ENCODE measurements at places on chromosomes 5 and 9.

DNA sequence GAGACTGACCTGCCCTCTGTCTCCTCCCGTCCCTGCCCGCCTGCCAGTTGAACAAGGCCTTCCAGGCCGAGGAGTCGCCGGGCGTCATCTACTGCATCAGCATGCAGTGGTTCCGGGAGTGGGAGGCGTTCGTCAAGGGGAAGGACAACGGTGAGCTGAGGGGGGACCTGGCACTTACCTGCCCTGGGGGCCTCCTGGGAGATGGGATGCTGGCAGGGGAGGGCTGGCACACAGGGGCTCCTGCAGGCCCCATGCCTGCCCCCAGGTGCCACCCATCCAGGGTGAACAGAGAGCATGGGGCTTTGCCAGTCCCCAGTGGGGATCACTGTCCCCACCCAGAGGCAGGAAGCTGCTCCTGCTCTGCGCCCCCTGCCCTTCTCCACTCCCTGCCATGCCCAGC lies 43.0 kb downstream of the USP20 start:
- DNase-seq = no peak

DNA sequence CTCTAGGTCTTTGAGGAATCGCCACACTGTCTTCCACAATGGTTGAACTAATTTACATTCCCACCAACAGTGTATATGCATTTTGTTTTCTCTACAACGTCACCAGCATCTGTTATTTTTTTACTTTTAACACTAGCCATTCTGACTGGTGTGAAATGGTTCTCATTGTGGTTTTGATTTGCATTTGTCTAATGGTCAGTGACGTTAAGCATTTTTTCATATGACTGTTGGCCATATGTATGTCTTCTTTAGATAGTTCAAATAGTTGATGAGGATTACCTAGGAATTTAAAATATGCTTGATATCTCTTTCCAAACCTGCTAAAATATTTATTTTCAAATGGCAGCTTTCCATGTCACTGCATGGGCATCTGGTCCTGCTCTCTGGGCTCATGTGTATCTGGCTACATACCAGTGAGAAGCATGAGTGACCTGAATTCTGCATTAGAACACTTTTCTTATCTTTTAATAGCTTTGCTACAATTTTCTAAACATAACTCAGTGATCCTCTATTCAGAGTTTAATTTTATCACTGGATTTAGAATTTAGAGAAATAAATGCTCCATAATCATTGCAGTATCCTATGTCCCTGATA lies 95.8 kb upstream of the ADAMTS16 start:
- no peak for DNase-seq

DNA sequence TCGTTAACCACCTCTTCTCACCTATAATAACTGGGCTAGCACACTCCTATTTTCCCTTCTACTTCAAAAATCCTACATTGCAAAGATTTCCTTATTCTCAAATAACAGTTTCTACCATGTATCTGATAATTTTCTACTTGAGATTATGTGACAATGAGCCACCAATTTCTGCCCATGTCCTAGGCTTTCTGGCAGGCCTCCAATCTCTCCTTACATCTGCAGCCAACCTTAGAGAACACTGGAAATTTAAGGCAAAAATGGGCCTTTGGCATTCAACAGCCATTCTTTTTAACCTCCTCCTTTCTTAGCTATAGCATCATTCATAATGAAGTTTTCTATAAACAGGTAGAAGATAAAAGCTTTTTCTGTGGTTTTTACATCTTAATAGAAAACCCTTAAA lies 225.1 kb downstream of the ARRDC3 start:
- DNase-seq = no peak

DNA sequence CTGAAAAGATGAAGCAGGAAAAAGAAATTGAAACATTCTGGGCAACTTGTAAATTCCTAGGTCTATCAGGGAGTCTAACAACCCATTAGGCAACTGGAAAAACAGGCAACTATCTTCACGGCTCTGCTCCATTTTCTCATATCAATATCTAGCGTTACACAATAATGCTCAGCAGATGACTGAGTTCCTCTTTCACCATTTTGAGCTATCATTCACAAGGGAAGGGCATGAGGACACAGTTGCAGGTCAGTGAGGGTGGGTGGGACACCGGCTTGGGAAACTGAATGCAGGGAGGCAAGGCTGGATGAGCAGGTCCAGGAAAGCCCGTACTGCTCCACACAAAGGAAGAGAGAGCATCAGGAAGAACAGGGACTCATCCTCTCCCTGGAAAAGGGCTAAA lies 67.0 kb downstream of the FRMD3 start:
- no peak for DNase-seq

DNA sequence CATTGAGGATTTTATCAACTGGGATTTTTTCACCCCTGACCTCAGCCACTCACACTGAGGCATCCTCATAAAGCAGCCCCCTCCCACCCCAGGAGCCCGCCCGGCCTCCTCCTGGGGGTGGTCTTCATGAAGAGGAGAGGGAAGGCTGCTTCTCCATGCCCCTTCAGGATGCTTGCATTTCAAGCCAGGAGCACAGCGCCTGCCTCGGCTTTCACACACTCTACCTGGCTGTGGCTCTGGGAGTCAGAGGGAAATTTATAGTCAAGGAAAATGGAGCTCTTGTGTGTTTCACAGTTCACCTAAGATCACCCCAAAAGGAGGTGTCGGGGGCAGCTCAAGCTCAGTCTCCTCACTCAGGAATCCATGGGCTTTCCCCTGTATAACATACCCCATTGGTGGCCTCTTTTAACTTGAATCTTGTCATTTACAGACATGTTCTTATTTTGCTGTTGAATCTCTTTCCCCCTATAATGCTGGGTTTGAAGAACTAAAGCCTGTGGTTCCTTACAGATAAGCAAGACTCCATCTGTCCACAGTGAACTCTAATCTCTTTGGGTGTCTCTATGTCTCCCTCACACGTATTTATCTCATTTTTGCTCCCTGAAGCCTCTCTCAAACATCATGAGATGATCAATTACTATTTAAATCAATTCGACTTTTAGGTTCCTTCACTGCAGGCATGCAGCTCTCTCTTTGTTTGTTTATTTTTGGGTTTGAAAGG lies 22.6 kb upstream of the IQGAP2 start:
- no peak for DNase-seq

DNA sequence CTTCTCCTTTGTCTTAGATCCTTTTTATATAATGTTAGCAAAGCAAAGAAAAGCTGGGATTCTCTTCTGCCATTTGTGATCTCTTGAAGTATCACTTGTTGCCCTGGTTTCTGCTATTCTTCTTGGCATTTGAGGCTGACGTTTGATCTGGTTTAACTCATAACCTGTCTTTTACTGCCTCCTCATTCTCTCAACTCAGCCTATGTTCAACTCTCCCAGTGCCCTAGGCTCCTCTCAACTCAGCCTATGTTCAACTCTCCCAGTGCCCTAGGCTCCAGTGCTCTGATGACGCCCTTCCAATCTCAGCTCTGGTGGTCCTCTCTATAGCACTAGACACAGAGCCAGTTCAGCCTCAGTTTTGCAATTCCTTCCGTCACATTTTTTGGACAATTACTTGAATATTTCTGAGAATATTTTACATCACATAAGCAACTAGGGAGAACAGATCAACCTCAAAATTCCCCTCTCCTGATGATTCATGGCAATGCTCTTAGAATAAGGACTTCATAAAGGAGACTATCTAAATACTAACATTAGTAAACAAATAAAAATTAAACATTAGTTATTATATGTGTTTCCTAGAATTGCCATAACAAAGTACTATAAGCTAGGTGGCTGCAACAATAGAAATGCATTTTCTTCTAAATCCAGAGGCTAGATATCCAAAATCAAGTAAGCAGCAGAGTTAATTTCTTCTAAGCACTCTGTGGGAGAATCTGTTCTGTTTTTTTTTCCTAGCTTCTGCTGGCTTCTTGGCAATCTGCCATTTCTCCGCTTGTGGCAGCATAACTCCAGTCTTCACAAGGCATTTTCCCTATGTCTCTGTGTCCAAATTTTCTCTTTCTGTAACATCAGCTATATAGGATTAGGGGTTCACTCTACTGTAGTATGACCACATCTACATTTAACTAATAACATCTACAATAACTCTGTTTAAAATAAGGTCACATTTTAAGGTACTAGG lies 662.1 kb upstream of the FTMT start:
- DNase-seq = no peak

- no peak for DNase-seq
Observed at GRCh38 chr5:10885026-10885425, 124.0 kb upstream of the DAP start.

DNA sequence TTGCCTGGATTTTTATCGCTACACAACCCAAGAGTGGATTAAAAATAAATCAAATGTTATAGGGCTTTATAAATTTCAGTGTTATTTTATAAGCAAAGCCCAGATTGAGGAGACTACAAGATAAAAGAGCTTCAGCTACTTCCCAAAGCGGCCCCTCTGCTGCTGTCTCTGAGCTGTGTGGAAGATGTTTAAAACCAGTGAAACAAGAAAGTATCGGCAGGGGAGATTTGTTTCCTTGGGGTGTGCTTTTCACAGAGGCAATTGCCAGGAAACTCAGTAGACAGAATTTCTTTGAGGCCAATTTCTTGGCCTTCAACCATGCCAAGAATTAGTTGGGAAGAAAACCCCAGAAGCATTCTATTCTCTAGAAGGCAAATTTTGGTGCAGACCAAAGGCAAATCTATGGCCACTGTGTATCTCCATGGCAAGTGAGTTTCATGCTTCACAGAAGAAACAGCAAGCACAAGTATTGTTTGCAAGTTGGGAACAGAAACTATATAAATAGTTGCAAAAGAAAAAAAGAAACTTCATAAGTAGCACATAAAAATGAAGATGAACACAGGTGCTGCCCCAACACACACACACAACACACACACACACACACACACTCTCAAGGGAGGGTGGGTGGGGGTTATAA lies 197.2 kb downstream of the PARP8 start:
- DNase-seq = no peak

GRCh38 chr9:70403166-70403565 lies 11.3 kb downstream of the KLF9 start:
- no peak for DNase-seq

GRCh38 chr5:53479590-53480415 lies 626 bp upstream of the FST start:
- no peak for DNase-seq

DNA sequence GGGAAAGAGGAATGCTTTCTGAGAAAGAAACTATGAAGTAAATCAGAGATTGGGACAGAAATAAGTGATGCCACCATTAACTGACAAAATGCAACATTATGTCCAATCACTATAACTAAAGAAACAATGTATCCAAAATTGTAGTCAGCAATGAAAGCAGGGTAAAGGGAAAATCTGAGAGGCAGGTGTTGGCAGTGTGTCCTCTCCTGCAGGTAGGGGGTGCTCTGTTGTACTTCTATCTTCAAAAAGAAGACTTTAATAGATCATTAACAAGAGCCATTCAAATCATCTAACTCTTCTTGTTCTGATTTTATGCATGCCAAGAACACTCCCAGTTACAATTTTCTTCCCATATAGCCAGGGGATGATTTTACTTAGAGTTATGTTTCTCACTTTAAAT lies 1275.7 kb downstream of the PTPRD start:
- no peak for DNase-seq

DNA sequence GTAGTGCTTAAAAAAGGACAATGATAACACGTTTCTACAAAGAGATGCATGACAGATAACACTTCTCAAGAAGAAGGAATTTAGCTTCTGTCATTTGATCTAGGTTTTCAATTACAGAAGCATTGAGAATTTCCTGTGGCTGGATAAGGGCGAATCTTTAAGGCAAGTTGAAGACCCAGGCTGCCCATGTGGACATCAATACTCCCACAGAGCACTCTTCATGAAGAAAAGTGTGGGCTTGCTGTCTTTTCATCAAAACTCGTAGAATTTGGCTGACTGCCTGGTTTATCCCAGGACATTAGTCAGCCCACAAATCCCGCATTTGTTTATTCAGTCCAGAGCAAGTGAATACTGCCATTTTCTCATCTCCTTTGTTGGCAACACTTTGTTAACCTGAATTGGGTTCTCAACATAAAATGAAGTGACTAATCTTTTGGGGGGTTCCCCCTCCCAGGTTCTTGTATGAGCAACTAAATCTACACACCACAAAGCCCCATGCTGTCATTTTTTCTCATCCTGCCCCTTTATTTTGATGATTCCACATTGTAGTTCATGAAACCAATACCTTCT lies 43.4 kb upstream of the CDKN2B start:
- no peak for DNase-seq

DNA sequence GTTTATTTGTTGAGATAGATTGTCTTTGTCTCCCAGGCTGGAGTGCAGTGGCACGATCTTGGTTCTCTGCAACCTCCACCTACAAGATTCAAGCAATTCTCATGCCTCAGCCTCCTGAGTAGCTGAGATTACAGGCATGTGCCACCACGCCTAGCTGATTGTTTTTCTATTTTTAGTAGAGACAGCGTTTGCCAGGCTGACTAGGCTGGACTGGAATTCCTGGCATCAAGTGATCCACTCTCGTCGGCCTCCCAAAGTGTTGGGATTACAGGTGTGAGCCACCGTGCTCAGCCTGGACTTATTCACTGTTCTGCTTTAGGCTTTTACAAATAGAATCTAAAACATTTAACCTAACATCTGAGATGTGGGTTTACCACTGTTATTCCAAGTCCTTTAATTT lies 91.3 kb downstream of the COMMD10 start:
- DNase-seq = no peak
